GM23338 (cell line): ENCODE measurements at places on chromosomes 11 and 22. TPM values are rescaled to one million over a fixed set of nuclear protein-coding genes. Genes with fewer than 3 reads are reported as not detected.

DNA sequence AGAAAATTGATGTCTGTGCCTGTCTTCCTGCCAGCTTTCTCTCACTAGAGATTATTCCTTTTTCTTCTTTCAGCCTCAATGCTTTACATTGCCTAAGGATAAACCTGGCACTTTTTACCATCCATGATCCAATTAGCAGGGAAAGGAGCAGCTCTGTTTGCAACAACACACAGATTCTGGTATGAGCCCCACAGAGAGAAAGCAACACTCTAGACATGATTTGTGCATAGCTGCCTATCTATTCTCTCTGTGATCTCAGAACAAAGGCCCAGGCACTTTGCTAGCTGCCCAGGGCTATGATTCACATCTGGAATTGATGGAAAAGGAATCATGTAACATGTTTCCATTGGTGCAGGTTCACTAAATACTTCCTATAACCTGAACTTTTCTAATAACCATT is 685.0 kb downstream of the ETS1 start:
- DNase-seq, result no peak

- no peak for DNase-seq
Observed at GRCh38 chr11:35144136-35144741, 5.3 kb downstream of the CD44 start.

DNA sequence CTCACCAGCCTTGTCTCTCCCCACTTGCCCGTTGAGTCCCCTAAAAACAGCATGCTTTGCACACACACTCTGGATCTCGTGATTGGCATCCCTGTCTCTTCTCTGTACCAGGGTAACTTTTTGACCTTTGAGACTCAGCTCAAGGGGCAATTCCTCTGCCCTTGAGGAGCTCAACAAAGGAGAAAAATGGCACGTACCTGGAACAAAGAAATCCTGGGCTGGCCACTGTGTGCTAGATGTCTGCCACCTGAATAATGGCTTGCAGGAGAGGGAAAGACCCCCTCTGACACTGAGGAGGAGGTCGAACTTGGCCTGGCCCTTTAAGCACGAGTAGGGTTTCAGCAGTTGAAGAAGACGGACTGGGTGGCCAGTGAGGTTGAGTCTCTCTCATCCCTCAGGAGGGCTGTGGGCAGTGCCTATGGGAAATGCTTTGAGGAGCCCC is 5.8 kb downstream of the UBE2L3 start:
- DNase-seq, result no peak

- DNase-seq, result no peak
Observed at GRCh38 chr22:46659059-46659790, 39.0 kb downstream of the GRAMD4 start.

GRCh38 chr22:40533712-40534378 is 102.7 kb downstream of the MRTFA start:
- peak; percentile 66 for DNase-seq

GRCh38 chr11:31996159-31996881 is 94.6 kb upstream of the RCN1 start:
- DNase-seq, result no peak

DNA sequence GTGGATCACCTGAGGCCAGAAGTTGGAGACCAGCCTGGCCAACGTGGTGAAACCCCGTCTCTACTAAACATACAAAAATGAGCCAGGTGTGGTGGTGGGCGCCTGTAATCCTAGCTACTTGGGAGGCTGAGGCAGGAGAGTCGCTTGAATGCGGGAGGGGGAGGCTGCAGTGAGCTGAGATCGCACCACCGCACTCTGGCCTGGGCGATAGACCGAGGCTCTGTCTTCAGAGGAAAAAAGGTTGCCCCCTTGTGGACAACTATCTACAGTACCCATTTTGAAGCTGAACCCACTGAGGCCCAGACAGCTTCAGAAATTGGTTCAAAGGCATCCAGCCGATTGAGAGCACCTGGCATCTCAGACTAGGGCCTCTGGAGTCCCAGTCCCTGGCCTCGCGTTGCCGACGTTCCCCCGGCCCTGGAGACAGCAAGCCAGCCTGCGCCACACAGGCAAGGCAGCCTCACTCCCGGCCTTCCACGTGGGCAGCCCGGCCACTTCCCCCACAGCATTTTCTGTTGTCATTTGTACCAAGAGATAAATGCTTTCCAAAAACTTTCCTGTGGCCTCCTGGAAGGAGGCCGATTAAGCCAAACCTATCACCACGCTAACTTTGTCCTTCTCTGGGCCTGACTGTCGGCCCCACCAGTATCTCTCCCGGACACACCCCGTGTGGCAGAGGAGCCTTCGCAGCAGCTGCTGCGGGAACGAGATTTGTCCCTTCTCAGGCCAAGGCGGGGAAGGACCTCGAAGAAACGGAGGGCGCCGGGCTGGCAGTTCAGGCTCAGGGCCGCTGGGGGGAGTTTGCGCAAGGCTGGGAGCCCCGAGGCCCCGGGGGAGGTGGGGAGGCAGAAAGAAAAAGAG is 82.8 kb downstream of the FLI1 start:
- peak; percentile 93 for DNase-seq

DNA sequence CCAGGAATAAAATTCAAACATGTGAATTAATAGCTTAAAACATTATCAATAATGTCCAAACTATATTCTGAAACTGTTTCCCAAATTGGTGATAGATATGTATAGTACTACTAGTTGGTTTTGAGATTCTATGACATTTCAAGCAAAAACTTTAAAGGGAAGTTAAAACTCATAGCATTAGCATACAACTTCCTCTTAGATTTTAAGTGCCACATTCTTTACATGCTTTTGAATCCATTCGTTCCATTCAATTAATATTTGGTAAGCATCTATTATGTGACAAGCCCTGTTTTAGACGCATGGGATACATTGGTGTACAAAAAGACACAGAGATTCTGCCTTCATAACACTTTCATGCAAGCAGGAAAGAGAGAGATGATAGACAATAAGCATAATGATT is 8.9 kb downstream of the PATL1 start:
- no peak for DNase-seq

DNA sequence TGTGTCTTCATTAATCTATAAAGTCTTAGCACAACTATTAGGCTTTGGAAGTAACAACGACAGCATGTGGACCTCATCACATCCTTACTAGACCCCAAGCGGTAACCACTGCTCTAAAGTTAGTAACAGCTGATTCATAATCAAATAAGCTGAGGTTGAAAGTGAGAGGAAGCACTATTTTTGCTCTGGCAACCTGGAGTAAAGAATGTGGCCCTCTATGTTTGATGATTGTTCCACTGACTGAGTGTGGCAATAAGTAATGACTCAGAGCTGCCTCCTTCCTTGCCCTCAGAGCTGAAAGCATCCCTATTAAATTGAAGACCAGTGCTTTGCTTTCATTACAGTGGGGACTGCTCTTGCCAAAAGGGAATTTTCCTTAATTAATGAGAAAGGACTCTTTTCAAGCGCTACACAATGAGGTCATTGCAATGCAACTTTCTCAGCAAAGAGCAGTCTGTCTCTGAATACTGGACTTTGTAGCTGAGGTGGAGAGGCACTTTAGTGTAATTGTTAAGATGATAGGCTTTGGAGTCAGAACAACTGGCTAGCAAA is 906.1 kb upstream of the RAG2 start:
- DNase-seq, result peak; percentile 0

GRCh38 chr11:133949129-133949528 is 7.6 kb downstream of the IGSF9B start:
- no peak for DNase-seq

DNA sequence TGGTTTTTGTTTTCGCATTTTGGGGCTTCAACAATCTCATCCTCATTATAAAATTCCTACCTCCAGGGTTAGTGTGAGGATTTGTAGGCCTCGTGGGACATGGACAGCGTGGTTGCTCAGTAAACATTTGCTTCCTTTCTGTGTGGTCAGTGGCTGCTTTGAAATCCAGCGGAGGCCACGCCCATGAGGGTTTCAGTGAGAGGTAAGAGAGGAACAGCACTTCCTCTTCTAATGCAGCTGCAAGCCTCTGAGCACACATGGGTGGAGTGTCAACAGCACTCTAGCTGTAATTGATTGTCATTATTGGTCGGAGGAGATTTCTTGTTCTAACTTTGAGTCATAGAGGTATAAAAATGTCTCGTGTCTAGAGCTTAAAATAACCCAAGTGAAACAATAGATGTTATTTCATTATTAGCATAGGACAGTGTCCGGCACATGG is 6.0 kb upstream of the ARHGAP42 start:
- DNase-seq, result peak; percentile 69

GRCh38 chr11:70669871-70670675 is 271.7 kb downstream of the CTTN start:
- no peak for DNase-seq

DNA sequence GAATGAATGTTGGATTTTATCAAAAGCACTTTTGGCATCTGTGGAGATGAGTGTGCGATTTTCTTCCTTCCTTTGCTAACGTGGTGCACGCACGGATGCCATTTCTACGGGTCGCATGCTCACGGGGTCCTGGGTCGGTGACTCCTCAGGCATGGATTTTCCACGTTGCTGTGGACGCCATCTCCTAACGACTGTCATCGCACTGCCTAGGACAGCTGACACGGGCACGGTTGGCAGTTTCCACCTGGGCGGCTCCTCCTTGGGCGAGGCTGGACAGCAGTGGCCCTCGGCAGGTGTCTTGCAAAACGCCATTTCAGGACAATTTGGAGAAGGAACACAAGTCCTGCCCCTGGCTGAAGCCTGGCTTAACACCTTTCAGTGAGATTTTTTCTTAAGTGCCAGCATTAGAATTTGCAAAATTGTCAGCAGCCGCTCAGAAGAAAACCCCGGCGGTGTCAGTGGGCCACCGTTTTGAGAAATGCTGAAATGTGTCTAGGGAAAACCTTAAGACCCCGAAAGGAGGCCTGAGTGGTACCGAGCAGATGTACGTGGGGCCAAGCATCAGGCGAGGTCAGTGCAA is 34.7 kb upstream of the TOLLIP start:
- DNase-seq, result no peak

- peak; percentile 86 for DNase-seq
Observed at GRCh38 chr11:16924826-16925560, 89.2 kb downstream of the PLEKHA7 start.

GRCh38 chr22:37396488-37397084 is 30.7 kb downstream of the ELFN2 start:
- DNase-seq, result no peak

- DNase-seq, result no peak
Observed at GRCh38 chr22:50684986-50685385, 12.4 kb downstream of the SHANK3 start.

- DNase-seq, result no peak
Observed at GRCh38 chr11:123203934-123204333, 8.9 kb upstream of the CLMP start.

DNA sequence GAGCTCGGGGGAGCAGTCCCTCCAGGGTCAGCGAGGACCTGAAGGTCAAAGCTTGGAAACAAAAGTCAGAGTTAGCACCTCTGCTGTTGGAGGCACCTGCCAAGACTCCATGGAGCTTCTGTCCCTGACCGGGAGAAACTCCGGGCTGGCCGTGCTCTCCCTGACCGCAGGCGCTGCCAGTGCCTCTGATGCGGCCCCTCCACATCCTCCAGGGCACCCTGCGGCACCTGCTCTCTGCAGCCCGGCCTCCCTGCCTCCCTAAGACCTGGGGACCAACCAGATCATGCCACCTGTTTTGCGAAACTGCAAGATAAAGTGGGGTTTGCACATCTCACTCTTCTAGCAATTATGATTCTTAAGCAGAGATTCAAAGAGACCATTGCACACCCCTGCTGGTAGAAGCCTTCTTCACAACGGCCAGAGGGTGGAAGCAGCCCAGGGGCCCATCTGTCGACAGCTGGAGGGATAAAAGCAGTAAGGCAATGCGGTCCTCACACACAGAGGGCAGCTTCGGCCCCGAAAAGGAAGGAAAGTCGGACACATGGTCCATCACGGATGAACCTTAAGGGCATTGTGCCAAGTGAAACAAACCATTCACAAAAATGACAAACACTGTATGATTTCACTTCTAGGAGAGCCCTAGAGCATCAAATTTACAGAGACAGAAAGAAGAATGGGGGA is 477.1 kb downstream of the BRD1 start:
- no peak for DNase-seq

GRCh38 chr11:19880088-19880345 is 167.4 kb downstream of the NAV2 start:
- no peak for DNase-seq

DNA sequence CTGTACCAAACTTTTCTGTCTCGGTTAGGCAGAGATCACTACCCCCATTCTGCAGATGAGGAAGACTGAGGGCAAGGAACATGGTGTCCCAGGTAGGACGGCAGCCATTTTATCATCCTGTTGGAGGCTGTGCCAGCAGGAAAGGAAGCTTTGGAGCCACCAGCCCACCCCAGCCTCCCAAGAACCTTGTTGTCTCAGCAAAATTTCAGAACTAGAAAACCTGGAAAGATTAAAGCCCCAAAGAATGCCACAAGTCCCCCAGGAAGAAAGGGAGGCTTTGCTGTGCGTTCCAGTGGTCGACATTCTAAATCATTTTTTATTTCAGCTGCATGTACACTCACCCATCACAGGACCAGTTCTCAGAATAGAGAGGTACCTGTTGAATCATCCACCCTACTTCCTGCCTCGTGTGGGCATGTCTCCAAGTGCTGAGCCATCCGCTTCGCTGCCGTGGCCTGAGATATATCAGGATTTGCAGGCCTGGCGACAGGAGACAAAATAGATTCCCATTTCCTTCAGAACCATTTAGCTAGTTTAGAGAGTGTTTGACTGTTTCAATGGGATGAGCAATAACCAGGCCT is 13.0 kb upstream of the EIF3D start:
- DNase-seq, result no peak

GRCh38 chr11:114399490-114400215 is 658 bp downstream of the C11orf71 start:
- DNase-seq, result peak; percentile 92

DNA sequence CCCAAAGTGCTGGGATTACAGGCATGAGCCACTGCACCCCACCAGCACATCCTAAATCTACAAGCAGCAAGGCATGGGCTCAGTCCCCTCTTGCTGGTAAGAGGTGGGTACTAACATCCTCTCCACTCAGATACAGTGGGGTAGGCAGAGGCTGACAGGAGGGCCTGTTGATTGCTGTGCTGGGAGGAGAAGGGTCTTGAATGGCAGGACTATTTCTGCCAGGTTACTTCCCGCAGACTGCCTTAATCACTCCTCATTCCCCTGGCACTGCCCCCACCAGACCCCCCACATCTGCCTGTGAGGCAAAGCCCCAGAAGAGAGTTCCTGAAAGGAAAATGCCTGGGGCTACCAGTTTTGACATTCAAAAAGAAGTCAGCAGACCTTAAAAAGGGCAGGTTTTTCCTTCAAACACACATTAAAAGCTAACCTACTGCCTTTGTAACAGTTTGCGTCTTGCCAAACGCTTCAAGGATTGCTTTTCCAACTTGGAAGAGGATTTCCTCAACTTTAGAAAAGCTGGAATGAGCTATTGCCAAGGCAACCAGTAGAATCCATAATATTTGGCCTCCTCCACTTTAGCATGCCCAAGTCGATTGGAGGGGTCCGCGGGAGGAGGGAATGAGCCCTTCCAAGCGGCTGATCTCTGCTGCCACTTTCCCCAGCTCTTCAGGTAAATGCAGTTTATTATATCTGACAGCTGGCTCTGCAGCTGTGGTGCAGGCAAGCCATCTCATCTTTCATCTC is 62.0 kb downstream of the FDX1 start:
- no peak for DNase-seq

- DNase-seq, result peak; percentile 90
Observed at GRCh38 chr11:67053896-67054329, 2.7 kb upstream of the RHOD start.

KCNE3 gene
- 4.3 and 10.6 TPM in 2 replicates for total RNA-seq

SEPTIN3 gene
- total RNA-seq, result 28.4 and 30.7 TPM in 2 replicates

DKK3 gene
- 31.1 and 42.2 TPM in 2 replicates for total RNA-seq

C11orf42 gene
- total RNA-seq, result not detected in 2 replicates

CTSF gene
- 39.9 and 51.1 TPM in 2 replicates for total RNA-seq

P2RY2 gene
- total RNA-seq, result 0.85 and 1.6 TPM in 2 replicates

OR6T1 gene
- not detected in 2 replicates for total RNA-seq

GCAT gene
- 61.3 and 87.3 TPM in 2 replicates for total RNA-seq
